ENCODE measurements at places on chromosomes 3 and 15.

DNA sequence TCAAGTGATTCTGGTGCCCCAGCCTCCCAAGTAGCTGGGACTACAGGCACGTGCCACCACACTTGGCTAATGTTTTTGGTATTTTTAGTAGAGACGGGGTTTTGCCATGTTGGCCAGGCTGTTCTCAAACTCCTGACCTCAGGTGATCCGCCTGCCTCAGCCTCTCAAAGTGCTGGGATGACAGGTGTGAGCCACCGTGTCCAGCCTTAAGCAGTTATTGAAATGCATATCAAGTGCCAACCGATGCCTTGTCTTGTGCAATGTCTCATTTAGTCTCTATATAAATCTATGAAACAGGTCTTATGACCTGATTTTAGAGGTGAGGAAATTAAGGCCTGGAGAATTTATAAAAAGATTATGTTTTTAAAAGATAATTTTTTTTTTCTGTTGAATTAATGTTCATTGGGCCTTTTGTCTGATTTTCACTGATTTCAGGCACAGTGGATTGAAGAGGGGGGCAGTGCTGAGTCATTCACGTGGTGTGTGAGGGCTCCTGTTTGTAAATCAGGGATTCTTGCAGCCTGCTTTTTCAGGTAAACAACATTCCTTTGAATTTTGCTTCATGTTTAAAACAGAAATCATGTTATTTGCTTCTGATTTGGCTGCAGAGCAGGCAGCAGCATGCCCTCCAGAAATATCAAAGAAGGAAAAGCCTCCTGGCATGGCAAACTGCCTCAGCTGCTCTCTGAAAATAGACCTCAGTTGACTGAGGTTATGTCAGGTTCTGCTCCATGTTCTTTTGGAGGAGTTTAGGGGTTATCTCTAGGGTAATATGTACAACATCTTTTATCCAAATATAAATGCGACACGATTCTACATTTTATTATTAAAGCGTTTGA, 407.0 kb upstream of the RGMA start:
- no peaks in the 10 kb centered on the region for H3K27me3 ChIP-seq
- H3K4me3 ChIP-seq, result no peak overlapping the region
- no peaks in the 10 kb centered on the region for H3K4me1 ChIP-seq

DNA sequence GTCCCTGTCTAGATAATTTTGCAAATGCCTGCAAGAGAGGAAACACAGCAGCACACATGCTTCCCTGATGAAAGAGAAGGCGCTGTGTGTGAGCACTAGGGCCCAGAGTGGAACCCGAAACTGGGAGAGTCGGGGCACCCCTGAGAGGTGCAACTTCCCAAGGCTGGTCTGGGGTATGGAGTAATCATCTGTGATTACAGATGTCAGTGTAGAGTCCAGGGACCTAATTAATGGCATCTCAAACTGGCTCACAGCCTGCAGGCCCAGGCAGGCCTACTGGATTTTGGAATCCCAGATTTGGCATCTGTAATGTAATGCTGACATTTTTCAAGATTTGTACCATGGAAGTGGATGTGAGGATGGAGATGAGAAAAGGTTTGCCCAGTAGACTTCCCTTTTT, 29.4 kb downstream of the PGPEP1L start:
- DNase-seq, result no peak
- no peak overlapping the region for H3K4me3 ChIP-seq
- H3K27ac ChIP-seq, result no peak overlapping the region
- no peaks in the 10 kb centered on the region for H3K27me3 ChIP-seq
- H3K36me3 ChIP-seq, result no peaks in the 10 kb centered on the region

DNA sequence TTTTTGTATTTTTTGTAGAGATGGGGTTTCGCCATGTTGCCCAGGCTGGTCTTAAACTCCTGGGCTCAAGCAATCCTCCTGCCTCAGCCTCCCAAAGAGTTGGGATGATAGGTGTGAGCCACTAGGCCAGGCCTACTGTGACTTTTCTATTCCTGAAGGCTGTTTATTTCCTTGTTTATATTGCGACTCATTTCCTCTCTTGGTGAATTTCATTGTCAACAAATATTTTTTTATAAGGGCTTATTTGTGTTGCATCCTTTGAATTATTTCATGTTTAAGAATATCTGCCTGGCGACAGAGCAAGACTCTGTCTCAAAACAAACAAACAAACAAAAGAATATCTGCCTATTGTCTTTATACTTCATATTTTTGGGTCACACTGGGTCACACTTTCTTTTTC, 29.4 kb upstream of the MCCC1 start:
- no peak for DNase-seq
- H3K4me1 ChIP-seq, result no peaks in the 10 kb centered on the region
- H3K27ac ChIP-seq, result no peak overlapping the region
- H3K4me3 ChIP-seq, result no peak overlapping the region
- H3K27me3 ChIP-seq, result no peaks in the 10 kb centered on the region
- no peaks in the 10 kb centered on the region for H3K36me3 ChIP-seq

DNA sequence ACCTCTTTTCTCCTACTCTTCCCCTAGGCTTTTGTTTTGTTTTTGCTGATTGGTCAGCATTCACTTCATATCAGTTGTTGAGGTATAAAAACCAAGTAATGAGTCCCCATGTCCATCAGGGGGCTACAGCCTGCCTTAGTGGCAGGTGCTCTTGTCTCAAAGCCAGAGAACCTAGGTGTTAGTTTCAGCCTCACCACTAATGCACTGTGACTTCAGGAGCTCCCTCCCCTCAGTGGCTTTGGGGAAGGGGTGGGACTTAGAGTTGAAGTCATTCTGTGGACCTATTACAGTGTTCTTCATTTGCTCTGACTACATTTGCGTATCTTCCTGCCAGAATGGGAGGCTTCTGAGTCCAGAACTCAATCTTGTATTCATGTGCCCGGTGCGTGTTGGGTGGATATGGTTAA, 41.6 kb downstream of the NR2C2 start:
- H3K36me3 ChIP-seq, result no peaks in the 10 kb centered on the region
- H3K4me1 ChIP-seq, result no peaks in the 10 kb centered on the region
- H3K27ac ChIP-seq, result no peak overlapping the region
- no peak for DNase-seq
- H3K4me3 ChIP-seq, result no peak overlapping the region

GRCh38 chr3:68986496-68987208, 26.8 kb downstream of the EOGT start:
- peaks cover 1% of the 10 kb centered on the region for H3K36me3 ChIP-seq
- H3K27ac ChIP-seq, result no peak overlapping the region
- no peak overlapping the region for H3K4me3 ChIP-seq
- H3K4me1 ChIP-seq, result no peaks in the 10 kb centered on the region
- no peak for DNase-seq

- DNase-seq, result no peak
- peaks cover 53% of the 10 kb centered on the region for H3K4me1 ChIP-seq
- H3K4me3 ChIP-seq, result no peak overlapping the region
- no peaks in the 10 kb centered on the region for H3K27me3 ChIP-seq
- peak overlapping the region; percentile 26 for H3K27ac ChIP-seq
- no peaks in the 10 kb centered on the region for H3K36me3 ChIP-seq
Measured at GRCh38 chr15:67176195-67176971, 78.1 kb downstream of the AAGAB start.

DNA sequence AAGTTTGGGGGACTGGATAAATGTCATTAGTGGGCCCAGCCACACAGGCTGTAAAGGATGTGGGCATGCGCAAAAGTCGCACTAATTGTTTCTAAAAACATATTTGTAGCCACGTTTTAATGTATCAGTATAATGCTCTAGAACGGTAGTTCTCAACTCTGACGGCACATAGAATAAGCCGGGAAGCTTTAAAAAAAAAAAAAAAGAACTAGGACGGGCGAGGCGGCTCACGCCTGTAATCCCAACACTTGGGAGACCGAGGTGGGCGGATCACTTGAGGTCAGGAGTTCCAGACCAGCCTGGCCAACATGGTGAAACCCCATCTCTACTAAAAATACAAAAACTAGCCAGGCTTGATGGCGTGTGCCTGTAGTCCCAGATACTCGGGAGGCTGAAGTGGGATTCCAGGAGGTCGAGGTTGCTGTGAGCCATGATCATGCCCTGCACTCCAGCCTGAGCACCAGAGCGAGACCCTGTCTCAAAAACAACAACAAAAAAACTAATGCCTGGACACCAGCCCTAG, 618 bp upstream of the MON1A start:
- H3K27me3 ChIP-seq, result no peaks in the 10 kb centered on the region
- peak overlapping the region; percentile 94 for H3K27ac ChIP-seq
- DNase-seq, result no peak
- no peaks in the 10 kb centered on the region for H3K36me3 ChIP-seq
- peaks cover 21% of the 10 kb centered on the region for H3K4me1 ChIP-seq

Measured in Caco-2 (cell line).